ENCODE measurements at places on chromosomes 1 and 21.
A peak's percentile ranks its signal among the peaks of the same experiment; 100 is the strongest.

DNA sequence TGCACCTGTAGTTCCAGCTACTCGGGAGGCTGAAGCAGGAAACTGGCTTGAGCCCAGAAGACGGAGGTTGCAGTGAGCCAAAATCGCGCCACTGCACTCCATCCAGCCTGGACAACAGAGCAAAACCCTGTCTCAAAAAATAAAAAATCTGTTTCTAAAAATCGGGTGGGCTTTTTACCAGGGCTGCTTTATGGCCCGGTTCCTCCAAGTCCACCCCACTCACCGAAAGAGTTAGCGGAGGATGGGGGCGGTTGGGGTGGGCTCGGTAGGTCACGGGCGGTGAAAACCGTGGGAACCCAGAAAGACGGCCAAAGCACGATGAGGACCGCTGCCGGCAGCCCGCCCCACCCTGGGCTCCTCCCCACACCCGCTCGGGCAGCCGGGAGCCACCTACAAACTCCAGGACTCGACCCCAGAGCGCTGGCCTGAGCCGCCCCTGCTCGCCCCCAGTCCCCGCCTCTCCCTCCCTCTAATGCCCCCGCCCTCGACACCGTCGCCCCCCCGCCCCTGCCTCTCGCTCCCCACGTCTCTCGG, 846 bp upstream of the PER3 start:
- DNase-seq = no peak

DNA sequence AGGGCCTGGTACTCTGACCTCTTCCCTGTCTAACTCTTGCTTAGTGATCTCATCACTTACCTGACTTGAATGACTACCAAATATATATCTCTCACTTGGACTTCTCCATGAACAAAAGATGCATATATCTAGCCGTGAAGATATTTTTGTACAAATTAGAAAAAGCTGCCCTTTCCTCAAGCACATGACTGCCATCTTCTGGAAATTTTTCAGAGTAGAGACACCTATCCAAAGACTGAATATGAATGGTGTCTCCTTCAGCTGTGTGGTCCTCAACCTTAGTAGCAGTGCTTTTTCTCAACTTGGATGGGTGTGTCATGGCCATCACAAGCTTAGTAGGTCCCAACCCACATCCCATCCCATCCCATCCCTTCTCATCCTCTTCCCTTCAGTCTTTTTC, 142.3 kb downstream of the DNM3 start:
- no peak for DNase-seq

DNA sequence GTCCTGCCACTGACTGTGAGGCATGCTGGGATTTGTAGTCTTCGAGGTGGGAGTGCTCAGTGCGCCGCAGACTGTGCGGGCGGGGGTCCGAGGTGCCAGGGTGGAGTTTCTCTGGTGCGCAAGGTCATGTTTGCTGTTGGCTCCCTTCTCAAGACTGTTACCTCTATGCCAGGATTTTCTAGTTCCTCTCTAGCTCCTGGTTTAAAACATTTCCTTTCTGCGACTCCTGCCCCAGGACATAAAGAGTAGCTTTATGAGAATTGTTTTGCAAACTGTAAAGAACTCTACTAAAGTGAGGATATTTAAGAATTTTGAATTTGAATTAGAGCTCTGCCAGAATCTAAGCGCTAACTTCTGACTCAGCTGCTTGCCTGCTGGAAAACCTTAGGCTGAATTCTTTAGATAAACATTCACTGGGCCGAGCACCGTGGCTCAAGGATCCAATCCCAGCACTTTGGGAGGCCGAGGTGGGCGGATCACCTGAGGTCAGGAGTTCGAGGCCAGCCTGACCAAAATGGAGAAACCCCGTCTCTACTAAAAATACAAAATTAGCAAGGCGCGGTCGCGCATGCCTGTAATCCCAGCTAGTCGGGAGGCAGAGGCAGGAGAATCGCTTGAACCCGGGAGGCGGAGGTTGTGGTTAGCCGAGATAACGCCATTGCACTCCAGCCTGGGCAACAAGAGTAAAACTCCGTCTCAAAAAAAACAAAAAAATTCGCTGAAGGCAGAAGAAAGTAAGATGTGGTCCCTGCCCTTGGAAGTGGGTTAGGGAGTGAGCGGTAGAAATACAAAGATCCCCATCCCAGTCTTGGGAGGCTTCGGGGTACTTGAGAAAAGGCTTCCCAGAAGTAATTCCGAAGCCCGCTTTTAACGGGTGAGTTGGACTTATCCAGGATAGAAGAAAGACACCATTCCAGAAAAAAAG, 992 bp upstream of the USP48 start:
- no peak for DNase-seq

- DNase-seq = no peak
These were observed 13.2 kb downstream of the TMEM81 start for GRCh38 chr1:205071028-205071409.

DNA sequence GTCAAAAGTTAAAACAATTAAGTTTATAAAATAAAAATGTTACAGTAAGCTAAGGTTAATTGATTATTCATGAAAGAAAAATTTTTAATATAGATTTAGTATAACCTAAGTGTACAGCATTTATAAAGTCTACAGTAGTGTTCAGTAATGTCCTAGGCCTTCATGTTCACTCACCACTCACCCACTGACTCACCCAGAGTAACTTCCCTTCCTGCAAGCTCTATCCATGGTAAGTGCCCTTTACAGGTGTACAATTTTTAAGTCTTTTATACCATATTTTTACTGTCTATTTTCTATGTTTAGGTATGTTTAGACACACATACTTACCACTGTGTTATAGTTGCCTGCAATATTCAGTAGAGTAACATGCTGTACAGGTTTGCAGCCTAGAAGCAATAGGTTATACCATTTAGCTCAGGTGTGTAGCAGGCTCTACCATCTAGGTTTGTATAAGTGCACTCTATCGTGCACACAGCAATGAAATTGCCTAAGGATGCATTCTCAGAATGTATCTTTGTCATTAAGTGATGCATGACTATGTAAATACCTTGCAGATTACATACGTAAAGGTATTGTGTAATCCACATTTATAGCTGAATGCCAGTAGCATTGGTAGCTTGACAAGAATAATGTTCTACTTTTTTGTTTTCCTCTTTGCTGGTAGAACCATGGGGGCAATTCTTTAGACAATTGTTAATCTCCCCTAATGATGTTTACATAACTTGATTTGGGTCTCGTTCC, 35.7 kb upstream of the GPR88 start:
- DNase-seq = no peak

- DNase-seq = no peak
These were observed 10.1 kb upstream of the EXO1 start for GRCh38 chr1:241837901-241838300.

GRCh38 chr1:228883535-228883934, 148.3 kb downstream of the RHOU start:
- no peak for DNase-seq

DNA sequence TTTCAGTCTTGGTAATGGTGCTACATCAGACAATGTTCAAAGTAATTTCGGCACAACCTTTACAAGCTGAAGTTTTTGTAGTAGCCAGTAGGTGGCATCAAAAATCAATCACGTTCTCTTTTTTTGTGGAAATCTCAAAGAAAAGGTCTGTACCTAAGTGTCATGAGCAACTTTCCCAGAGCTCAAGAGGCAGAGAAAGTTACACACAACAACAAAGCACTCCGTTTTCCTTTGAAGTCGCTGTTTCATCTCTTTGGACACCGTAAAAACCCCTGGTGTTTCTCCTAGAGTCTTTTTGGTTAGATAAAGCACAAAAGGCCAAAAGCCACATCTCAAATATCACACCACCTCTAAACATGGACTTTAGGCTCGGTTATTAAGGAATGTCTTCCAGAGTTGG, 131.6 kb downstream of the LHX8 start:
- peak; percentile 43 for DNase-seq

DNA sequence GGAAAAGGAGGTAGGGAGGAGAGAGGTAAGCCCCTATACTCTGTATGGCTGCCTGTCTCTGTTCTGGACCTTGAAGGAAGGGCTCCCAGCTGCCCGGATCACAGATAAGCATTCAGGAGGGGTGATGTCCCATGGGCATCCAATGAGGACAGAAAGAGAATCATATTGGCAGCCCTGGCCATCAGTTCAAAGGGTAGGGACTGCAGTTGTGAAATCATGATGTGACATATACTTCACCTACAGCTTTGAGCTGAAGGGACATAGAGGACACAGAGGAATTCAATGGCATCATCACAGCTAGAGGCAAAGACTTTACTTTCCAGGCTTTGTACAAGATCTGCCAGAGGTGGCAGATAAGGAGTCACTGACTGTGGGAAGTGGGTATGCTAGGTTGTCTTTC, 21.6 kb downstream of the DDX20 start:
- DNase-seq = no peak

DNA sequence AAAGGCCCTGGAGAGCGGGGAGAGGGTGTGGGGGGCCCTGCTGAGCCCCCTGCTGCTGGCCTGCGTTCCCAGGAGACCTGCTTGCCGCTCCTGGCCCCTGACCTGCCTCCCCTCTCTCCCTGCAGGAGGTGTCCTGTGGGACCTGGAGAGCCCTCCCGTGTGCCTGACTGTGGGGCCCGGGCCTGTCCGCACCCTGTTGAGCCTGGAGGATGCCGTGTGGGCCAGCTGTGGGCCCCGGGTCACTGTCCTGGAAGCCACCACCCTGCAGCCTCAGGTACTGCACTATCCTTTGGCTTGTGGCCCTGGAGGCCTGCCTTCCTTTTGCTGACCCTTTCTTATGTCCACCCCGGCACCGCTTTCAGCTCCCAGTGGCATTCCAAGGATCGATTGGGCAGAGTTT, 90.8 kb upstream of the ACTL8 start:
- no peak for DNase-seq

GRCh38 chr1:11885916-11886315, 27.2 kb upstream of the NPPB start:
- no peak for DNase-seq

DNA sequence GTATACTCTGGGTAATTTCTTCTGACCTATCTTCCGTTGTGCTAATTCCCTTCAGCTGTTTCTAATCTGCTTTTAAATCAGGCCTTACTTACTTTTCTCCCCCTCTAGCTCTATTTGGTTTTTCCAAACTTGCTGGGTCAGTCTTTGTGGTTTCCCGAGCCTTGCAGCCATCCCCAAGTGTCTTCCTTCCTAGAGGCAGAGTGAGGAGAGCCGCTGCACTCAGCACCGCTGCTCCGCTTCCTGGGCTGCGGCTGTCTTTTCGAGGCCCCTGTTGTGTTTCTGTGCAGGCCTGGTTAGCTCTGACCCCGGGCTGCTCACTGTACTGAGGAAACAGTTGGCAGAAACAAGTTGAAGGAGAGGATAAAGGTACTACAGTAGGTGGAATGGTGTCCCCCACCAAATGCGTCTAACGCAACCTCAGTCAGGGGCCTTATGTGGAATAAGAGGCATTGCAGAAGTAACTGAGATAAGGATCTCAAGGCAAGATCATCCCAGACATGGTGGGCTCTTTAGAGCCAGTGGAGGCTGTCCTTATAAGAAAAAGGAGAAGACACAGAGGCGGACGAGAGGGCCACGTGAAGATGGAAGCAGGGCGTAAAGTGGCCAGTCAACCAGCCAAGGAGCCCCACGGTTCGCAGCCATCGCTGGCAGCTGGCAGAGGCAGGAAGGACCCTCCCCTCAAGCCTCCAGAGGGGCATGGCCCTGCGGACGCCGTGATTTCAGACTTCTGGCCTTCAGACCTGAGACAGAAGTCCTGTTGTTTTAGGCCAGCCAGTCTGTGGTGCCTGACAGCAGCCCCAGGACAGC, 10.5 kb downstream of the WNT9A start:
- DNase-seq = no peak

DNA sequence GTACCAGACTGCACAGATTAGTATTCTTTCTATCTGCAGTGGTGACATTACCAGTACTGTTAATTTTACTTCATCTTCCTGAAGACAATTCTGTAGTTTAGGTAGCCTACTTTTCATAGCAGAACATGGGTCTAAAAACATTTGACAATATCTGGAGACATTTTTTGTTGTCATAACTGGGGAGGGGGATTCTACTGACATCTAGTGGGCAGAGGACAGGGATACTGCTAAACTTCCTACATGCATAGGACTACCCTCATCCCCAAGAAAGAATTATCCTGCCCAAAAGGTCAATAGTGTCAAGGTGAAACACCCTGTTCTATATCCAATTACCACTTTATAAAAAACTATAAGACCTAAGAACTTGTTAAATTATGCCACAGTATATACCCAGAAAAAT, 3.4 kb upstream of the ARHGAP29 start:
- no peak for DNase-seq

GRCh38 chr1:172069534-172069933, 228.2 kb downstream of the DNM3 start:
- DNase-seq = no peak

- DNase-seq = no peak
These were observed 11.8 kb downstream of the UBE2T start for GRCh38 chr1:202329891-202330290.

DNA sequence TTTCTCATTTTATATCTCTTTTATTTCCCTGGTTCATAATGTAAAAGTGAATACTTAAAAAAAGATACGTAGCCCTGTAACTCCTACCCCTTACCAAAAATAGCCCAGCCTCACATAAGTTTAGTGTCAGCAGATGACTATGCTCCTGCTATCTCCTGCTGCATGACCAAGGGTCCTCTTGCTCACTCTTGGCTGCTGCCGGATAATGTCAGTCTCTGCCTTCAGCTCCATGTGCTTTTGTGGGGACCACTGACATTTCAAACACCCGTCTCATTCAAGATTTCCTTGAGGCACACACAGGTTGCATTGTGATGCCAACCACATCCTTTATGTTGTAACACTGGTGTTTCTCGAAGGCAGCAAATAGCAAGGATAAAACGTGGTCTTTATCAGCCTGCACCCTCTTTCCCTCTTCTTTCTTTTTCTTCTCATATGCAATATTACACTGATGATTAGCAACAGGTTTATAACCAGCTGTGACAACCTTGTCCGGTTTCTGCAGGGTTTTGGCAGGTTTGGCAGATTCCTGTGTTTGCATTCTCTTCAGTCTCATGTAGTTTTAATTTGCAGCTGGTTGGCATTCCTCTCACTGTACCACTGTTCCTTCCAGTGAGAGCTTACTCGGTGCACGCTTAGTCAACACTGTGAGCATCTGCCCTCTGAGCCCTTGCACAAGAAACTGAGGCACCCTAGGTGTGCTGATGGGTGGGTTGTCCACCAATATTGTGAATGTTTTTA, 62.2 kb downstream of the ZNF684 start:
- DNase-seq = no peak

- DNase-seq = no peak
These were observed 194.6 kb downstream of the SLC45A1 start for GRCh38 chr1:8512504-8512903.

DNA sequence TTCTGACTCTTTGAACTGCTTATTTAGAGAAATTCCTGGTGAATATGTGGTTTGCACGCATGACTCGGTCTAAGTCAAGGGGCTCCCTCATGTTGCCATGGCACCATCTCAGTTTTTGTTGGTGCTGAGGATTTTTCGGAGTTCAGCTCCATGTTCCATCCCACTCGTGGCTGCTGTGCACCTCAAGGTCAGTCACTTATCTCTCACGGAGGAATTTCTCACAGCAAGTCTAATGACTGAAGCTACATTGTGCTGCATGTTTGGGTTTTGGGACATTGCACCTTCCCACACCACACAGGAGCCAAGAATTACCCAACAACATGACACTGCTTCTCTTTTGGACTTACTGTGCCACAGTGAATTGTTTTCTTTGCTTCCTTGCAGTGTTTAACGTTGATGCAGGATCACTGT, 269.9 kb downstream of the NCAM2 start:
- no peak for DNase-seq

- no peak for DNase-seq
These were observed 843.2 kb downstream of the AMY1C start for GRCh38 chr1:104592926-104593325.
